SK-N-SH (cell line): ENCODE measurements at places on chromosomes 13 and 19. TPM values are rescaled to one million over a fixed set of nuclear protein-coding genes. Genes with fewer than 3 reads are reported as not detected.

STOML3 gene
- not detected in 2 replicates for polyA plus RNA-seq

FBXO27 gene
- polyA plus RNA-seq: 5.0 and 5.8 TPM in 2 replicates

C13orf46 gene
- 0.96 and 1.7 TPM in 2 replicates for polyA plus RNA-seq

SGTA gene
- 60.4 and 78.4 TPM in 2 replicates for polyA plus RNA-seq

GRCh38 chr13:100633461-100633860 lies 41.1 kb downstream of the TMTC4 start:
- DNase-seq: no peak

DNA sequence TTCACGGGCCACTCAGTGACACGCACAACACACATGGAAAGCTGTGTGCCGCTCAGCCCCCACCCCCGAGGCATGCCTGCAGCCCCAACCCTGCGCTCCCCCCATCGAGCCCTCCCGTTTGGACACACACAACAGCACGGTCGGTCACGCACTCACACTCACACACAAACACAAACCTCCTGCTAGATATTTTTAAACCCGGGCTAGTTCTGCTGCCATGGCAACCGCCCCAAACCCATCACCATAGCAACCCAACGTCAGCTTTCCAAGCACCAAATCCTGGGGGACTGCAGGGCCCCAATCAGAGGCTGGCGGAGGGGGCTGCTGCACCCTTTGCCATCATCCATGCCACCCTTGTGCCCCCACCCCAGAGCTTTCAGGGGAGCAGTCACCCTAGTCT lies 2.5 kb upstream of the NOVA2 start:
- no peak for DNase-seq

DNA sequence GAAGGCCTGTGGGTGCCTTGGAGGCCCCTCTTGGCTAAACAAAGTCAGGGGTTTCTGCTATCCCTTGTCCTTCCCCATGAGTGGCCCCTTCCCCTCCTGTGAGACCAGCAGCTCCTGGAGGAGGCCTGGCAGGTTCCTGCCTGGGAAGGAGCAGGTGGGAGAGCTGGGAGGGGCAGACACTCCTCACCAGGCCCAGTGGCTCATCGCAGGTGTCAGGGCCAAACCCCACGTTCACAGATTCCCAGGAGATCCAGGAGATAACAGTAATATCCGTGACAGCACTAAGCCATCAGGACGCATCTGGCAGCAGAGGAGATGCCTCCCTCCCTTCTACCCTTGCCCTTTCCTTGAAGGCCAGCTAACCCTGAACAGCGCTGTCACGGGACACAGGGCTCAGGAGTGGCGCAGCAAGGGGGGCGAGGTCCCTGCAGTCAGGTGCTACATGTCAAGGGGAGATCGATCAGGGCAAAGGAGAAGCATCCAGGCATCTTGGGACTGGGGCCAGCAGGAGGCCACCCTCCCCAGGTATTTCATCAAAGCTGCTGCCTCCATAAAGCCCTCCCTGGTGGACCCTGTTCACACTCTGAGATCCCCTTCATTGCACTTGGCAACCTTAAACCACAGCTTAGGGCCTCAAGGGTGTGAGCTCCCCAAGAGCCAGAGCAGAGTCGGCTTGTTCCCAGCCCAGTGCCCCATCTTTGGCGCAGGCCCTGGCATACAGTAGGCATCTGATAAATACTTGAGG lies 4.8 kb downstream of the CEBPA start:
- DNase-seq: peak; percentile 21

DNA sequence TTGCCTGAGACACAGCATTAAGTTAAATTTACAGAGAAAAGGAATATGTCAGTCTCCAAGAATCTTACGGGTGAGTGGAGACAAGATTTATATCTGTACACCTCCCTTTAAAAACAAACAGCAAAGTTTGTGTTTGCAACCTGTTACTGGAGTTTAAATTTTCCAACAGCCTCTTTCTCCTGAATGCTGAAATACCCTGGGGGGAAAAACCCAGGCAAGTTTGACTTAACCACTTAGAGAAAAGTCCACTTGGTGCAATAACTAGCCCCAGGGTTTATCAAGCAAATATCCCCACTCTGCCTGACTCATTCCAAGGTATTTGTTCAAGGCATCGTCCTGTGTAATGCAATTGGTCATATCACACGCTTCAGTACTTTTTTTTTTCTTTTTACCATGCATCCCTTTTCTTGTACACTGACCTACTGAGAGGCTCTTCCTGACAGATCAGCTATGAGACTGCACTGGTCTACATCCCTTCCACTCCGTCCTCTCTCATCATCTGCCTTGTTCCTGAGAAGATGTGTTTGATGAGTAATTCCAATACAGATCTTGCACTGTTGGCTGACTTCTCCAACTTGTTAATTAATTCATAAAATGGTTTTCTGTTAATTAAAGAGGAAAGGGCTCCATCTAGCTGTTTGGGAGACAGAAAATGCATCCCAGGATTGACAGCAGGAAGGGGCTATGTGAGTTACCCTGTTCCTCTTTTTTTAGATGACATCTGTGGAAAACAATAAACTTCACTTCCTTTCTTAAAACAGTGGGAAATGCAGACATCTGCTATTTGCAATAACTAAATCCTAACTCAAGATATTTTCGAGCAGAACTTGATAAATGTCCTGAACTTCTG lies 212.5 kb upstream of the IRS2 start:
- DNase-seq: no peak

- DNase-seq: no peak
These were observed 206.8 kb downstream of the PCDH9 start for GRCh38 chr13:67023130-67023876.
